ENCODE measurements at places on chromosomes 6 and 20. TPM values are rescaled to one million over a fixed set of nuclear protein-coding genes. Genes with fewer than 3 reads are reported as not detected.
A peak's percentile ranks its signal among the peaks of the same experiment; 100 is the strongest.

The BTNL2 gene
- polyA plus RNA-seq, result not detected

DNA sequence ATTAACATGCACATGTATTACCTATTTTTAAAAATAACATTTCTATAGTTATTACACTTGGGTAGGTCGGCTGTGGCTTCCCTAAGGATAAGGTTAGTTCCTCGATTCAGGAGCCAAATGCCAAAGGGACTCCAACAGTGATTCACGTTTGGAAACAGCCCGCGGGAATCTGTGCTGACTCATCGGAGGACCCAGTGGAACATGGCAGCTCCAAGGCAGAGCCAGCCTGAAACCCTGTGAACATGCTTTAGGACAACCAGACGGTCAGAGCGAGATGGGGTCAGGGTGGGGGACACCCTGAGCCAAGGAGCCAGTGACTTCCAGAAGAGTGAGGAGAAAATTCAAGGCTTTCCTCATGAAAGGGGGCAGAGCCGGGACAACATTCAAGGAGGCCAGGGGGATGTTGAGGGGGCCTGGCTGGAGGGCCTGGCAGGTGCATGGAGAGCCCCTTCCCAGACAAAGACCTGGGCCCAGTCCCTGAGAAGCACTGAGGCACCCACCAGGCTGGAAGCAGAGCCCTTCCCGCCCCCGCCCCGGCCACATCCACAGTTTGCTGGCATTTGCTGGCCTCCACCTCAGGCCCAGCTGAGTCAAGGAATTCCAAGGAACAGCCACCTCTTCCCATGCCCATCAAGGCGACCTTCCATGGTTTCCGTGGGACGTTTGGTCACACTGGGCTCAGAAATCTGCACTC lies 133.2 kb downstream of the SNX5 start:
- DNase-seq, result no peak
- no peaks in the 10 kb centered on the region for H3K4me1 ChIP-seq
- H3K36me3 ChIP-seq, result no peaks in the 10 kb centered on the region
- no peak overlapping the region for H3K4me3 ChIP-seq
- no peak overlapping the region for H3K27ac ChIP-seq
- no peaks in the 10 kb centered on the region for H3K27me3 ChIP-seq

- no peak overlapping the region for H3K4me3 ChIP-seq
- H3K4me1 ChIP-seq, result peaks cover 25% of the 10 kb centered on the region
- peak; percentile 13 for DNase-seq
These were observed 142.9 kb downstream of the TFAP2B start for GRCh38 chr6:50961611-50962010.

GRCh38 chr6:98067375-98067774 lies 767.0 kb upstream of the POU3F2 start:
- no peaks in the 10 kb centered on the region for H3K36me3 ChIP-seq
- H3K4me1 ChIP-seq, result no peaks in the 10 kb centered on the region
- no peaks in the 10 kb centered on the region for H3K27me3 ChIP-seq
- H3K4me3 ChIP-seq, result no peak overlapping the region
- H3K27ac ChIP-seq, result no peak overlapping the region

DNA sequence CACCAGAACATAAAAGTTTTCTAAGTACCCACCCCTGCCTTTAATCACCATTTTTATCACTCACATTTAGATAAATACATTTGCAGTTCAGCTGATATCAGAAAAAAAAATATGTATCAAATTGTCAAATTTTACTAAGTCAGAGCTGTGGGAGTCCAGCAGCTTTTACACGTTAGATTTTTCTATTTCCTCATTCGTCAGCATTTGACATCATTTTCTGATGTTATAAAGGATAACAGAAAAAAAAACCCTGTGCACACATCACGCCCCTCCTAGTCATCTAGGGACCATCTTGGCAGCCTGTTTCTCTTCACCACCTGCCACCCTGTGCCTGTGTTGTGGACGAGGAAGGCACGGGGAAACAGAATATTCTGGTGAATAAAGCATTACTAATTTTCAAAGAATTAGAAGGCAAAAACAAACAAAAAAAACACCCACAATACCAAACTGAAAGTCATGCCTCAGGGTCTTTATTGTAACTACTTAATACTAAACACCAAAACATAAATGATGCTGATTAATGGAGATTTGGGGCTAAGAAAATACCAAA lies 12.4 kb downstream of the B4GALT5 start:
- H3K27ac ChIP-seq, result no peak overlapping the region
- H3K27me3 ChIP-seq, result no peaks in the 10 kb centered on the region
- DNase-seq, result no peak
- no peak overlapping the region for H3K4me3 ChIP-seq
- H3K36me3 ChIP-seq, result no peaks in the 10 kb centered on the region
- H3K4me1 ChIP-seq, result peaks cover 53% of the 10 kb centered on the region

DNA sequence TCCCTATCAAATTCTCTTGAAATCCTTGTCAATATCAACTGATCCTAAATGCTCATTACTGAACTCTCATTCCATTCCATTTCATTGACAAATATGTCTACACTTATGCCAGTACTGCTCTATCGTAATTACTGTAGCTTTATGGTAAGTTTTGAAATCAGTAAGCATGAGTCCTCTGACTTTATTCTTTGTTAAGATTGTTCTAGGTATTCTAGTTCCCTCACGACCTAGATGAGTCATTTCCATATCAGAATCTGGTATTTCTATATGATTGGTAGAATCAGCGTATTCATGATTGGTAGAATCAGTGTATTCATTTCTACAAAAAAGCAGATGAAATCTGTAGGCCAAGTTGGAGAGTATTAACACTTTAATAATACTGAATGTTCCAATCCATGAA lies 318.6 kb upstream of the RUNX2 start:
- H3K4me3 ChIP-seq, result no peak overlapping the region
- no peaks in the 10 kb centered on the region for H3K36me3 ChIP-seq
- H3K27ac ChIP-seq, result no peak overlapping the region
